HFFc6 (cell line): ENCODE measurements at places on chromosomes 5 and 9.
A peak's percentile ranks its signal among the peaks of the same experiment; 100 is the strongest.

- DNase-seq: no peak
Measured at GRCh38 chr5:160926428-160926827, 74.4 kb upstream of the ATP10B start.

DNA sequence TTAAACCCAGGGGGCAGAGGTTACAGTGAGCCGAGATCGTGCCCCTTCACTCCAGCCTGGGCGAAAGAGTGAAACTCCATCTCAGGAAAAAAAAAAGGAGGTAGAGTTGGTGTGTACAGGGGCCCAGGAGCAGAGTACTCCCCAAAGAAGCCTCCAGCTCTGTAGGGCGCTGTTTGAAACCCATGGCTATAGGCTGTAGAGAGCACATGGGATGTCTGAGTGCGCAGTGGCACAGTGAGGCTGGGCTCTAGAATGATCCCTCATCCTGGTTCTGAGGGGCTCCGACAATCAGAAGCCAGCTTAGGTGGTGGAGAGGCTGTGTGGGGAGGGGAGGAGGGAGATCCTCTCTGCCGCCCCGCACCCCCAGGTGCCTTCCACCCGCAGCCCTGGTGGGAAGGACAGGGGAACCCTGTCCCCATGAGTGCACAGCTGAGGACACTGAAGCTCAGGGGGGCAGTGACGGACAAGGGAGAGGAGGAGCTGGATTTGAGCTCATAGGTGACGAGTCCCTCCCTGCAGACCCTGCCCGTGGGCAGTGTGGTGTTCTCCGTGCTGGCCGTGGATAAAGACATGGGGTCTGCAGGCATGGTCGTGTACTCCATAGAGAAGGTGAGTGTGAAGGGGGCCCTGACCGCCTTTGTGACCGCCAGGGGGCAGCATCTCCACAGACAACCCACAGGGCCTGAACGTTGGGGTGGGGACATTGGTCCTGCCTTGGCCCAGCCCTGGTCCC lies 24.6 kb downstream of the CDHR2 start:
- peak; percentile 5 for DNase-seq

GRCh38 chr9:105244734-105245028 lies 230 bp downstream of the SLC44A1 start:
- no peak for DNase-seq

- DNase-seq: peak; percentile 33
Measured at GRCh38 chr5:131109540-131110255, 55.4 kb downstream of the HINT1 start.

GRCh38 chr9:98214811-98215210 lies 22.4 kb upstream of the CORO2A start:
- DNase-seq: no peak

- DNase-seq: no peak
Measured at GRCh38 chr5:171666815-171667214, 118.8 kb upstream of the SMIM23 start.

- no peak for DNase-seq
Measured at GRCh38 chr5:158525663-158526062, 574.1 kb downstream of the EBF1 start.

GRCh38 chr9:137127301-137128157 lies 11.4 kb upstream of the GRIN1 start:
- no peak for DNase-seq

GRCh38 chr5:19739671-19740070 lies 248.3 kb downstream of the CDH18 start:
- DNase-seq: no peak

DNA sequence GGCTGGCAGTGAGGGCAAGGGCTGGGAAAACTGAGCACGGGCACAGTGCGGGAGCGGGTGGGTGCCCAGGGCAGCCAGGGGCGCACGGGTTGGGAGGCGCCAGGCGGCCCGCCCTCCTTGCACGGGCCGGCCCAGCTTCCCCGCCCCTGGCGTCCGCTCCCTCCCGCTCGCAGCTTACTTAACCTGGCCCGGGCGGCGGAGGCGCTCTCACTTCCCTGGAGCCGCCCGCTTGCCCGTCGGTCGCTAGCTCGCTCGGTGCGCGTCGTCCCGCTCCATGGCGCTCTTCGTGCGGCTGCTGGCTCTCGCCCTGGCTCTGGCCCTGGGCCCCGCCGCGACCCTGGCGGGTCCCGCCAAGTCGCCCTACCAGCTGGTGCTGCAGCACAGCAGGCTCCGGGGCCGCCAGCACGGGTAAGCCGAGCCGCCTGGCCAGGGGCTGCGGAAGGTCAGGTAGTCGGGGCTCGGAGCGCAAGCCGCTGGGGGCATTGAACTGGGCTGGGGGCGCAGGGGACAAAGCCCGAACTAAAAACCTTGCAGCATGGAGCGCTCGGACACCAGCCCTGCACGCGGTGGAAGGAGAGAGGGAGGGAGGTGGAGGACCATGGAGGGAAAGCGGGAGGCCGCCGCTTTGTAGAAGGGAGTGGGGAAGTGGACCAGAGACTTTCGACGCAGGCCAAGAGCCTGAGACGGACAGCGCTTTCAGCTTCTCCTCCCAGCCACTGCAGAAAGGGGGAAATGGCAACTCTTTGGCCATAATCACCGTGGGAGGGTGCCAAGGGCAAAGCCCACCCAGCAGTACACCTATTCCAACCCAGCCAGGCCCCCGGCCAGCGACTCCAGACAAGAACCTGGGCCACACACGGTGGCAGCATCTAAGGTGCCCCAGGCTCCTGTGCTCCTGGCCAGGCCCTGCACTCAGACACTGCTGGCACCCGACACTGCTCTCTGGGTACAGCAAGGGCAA lies at the start of gene TGFBI:
TGFBI (plus strand) TSS at position 207 of the 961 bp plus-strand sequence; CDS start at position 275, 68 bp downstream.
- peak; percentile 42 for DNase-seq

DNA sequence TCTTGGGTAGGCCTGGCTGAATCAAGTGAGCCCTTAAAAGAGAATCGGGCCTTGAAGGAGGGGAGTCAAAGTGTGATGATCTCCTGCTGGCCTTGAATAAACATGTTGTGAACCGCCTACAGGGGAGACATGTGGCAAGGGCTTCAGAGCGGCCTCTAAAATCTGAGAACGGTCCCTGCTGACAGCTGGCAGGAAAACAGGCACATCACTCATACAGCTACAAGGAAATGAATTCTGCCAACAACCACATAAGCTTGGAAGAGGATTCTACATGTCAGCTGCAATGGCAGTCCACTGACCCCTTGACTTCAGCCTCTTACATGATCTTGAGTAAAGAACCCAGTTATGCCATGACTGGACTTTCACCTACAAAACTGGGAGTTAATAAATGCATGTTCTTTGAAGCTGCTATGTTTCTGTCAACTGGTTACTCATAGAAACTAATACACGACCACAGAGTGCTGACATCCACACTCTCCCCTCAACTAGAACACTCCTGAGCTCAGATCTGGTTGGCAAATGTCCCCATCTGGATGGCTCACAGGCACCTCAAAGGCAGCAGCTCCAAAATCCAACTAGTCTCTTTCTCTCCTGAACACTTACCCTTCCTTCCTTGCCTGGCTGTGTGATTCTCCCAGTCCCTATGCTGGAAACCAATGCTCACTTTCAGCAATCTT lies 333.1 kb downstream of the ASTN2 start:
- DNase-seq: no peak

DNA sequence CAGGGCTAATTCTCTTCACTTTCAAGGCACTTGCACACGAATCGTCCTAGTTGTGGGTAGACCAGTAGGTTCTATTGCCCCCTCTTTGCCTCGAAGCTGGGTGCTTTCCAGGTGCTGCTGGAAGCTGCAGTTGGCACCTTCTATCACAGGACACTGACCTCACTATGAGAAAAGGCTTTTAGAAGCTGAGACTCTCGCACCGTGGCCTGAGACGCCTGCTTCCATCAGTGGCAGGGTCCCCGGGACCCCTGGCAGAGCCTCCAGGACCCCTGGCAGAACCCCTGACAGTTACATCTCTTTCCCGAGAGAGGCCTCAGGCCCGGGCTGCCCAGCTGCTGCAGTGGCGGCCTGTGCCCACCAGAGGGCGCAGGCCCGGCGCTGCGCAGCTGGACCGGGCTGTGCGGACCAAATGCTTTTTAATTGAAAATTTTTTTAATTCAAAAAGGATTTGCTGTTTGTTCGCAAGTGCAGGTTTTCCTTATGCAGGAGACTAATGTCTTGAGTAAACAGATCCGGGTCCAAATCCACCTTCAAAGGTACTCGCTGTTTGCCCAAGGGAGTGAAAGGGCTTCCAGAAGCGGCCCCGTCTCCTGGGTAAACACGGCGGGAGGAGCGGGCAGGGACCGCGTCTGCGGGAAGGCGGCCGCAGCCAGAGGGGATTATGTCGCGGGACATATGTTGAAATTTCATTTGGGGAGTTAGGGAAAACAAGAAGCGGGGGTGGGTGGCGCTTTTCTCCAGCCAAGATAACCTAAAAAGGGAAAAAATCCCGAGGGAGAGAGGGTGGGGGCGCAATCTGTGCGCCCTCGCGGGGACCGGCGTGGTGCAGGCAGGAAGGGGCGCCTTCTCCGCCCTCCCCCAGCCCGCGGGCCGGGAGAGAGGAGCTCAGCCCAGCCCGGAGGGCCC lies 114.5 kb upstream of the LMX1B start:
- no peak for DNase-seq

DNA sequence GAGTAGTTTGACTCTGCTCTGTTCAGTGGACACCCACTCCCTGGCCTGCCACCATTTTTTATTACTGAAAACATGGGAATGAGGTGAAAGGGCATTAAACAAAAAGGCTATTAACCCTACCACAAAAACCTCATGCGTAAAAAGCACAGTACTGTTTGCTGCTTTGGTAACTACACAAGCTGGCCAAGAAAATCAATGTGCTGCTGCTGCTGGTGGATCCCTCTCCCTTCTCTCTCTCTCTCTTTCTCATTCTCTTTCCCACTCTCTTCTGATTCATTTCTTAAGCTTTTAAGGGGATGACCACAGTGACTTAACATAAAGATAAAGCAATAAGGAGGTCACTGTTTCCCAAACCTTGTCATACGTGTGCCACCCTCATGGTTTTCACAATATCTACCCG lies 183.2 kb upstream of the TBC1D2 start:
- DNase-seq: peak; percentile 6

DNA sequence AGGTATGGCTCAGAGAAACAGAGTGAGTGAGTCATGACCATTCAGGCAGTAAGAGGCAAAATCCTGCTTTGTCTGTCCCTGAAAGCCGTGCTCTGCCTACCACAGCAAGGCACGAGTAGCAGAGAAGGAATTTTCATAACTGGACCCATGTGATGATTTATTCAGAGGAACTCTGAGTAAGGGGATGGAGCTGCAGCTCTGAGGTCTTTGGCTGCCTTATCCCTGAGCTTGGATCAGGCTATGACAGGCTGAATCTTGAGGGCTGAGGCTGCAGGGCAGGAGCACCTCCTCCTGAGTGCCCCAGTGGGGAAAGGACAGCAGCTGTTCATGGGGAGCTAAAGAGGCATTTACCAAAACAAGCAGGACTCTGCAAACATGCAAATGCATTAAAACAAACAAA lies 183.4 kb downstream of the PAPPA start:
- peak; percentile 54 for DNase-seq

GRCh38 chr5:43038496-43038989 lies 1.6 kb downstream of the ANXA2R start:
- DNase-seq: no peak

DNA sequence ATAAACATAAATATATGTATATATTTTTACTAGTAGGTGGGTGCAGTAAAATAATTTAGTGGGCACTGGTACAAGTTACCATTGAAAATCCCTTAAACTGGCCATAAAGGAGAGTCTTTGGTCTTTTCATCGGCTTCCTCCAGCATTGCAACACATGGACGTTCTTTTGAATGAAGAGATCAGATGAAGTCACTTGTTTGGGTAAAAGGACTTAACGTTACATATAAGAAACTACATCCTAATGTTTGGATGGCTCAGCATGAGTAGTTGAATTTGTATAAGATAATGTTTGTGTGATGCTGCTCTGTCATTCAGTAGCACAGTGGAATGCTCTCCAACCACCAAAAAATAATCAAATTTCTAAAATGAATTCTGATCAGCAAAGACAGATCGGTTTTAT lies 31.6 kb downstream of the AFAP1L1 start:
- DNase-seq: no peak

DNA sequence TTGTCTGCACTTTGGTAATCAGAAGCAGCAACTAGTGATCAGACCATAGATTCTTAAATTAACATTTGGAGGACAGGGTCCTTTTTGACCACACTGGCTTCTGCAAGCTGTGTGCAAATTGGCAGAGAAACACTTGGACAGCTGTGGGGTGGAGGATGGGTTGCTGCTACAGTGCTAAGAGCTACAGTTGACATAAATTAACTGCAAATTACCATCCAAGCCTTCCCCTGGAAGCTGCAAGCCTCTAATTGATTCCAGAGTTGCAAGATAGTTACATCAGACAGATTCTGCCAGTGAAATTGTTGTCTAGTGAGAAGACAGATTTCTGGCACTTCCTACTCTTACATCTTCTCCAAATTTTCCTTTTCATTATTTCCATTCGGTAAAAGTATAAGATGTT lies 517.7 kb downstream of the DIRAS2 start:
- DNase-seq: no peak

- no peak for DNase-seq
Measured at GRCh38 chr5:115375893-115376292, 79.4 kb upstream of the CCDC112 start.

DNA sequence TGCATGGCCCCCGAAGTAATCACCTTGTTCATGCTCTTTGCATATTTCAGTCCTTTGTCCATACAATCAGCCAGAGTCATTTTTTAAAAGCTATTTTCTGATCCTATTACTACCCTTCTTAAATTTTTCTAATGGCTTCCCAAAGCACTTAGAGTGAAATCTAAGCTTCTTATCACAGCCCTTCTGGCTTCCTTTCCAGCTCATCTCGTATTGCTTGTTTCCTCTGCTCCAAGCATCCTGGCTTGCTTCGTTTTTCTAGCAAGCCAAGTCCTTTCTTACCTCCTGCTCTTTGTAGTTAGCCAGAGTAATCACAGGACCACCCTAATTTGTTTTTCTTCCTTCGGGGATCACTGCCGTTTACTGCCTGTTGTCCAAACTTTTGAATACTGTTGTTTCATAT lies 453.3 kb downstream of the KIF4B start:
- DNase-seq: no peak

DNA sequence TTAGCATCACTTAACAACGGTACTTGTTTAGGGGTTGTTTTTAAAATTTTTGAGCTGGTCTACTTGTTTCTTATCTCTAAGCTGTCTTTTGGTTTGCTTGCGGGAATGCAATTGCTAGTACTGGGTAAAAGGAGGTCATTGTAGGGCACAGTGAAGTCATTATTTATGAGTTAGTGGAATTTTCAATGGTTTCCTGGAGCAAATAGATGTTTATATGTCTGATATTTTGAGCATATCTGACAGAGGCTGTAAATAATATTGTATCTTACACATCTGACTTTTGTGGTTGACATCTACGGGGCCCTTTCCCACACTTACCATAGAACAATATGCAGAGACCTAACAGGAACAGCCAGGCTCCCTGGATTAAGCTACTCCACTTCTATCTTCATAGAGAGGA lies 90.4 kb upstream of the IL6ST start:
- no peak for DNase-seq

GRCh38 chr9:1042466-1042865 lies 7.7 kb upstream of the DMRT2 start:
- DNase-seq: no peak
